Memory B cell (primary cell): ENCODE measurements at places on chromosomes 7 and 10.

GRCh38 chr10:85946713-85947326, 419.8 kb downstream of the GRID1 start:
- DNase-seq: peak; percentile 13

- no peak for DNase-seq
Measured at GRCh38 chr7:14583518-14583917, 319.0 kb downstream of the DGKB start.

DNA sequence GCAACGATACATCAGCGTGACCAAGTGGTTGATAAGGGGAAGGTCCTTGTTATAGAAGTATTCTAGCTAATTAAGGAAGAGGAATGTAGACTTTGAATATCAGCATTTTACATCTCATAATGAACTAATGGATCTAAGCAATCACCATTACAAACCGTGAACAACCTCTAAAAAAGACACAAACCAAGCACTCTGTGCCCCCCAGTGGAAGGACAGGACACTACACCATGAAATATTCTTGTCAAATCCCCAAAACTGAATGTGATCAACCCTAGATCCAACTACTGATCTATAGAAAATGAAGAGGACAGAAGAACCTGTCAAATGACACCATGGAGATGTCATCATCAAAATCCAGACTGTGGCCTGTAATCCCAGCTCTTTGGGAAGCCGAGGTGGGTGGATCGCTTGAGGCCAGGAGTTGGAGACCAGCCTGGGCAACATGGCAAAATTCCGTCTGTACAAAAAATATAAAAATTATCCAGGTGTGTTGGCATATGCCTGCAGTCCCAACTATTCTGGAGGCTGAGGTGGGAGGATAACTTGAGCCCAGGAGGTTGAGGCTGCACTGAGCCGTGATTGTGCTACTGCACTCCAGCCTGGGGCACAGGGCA, 111.3 kb upstream of the CARD11 start:
- DNase-seq: peak; percentile 56

DNA sequence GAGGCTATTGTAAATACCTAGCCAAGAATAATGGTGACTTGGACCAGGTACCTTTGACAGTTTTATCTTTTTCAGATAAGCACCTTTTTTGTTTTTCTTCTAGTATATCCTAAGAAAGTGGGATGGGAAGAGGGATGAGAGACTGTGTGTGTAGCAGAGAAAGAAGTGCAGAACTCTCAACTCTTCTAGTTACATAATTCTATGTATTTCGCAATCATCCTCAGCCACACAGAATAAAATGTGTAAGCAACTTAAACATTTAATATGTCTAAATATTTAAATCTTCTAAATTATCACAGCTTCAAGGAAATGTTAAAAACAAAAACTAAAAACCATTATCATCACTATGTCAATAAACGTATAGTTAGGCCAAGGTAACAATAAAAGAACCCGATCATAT, 42.6 kb upstream of the GSAP start:
- DNase-seq: no peak

DNA sequence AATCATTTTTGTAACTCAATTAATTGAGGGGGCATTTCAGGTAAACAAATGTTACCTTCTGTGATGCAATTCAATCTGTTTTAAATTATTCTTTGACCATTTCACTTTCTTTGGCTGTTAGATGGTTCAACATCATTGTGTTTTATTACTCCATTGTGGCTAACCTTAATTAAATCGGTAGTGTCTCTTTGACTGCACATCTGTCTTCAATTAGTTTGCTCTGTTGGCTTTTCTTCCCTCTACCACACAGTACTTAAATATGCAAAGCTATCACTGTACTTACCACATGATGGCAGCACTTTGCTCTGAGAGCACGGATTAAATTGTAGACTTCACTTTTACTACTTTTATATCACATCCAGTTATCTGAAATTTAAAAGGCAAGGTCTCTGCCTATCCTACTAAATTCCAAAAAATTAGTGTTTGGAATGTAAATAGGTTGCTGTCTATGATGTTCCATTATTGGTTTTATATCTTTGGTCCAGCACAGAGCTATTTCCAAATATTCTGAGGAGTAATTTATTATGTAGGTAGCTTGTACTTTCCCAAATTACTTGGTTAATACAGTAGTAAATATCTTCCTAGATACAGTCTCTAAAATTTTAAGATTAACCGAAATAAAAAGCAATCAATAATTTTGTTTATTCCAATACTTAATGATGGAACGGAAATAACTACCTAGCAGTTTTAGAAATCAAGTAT, 352.0 kb downstream of the PCLO start:
- DNase-seq: no peak

DNA sequence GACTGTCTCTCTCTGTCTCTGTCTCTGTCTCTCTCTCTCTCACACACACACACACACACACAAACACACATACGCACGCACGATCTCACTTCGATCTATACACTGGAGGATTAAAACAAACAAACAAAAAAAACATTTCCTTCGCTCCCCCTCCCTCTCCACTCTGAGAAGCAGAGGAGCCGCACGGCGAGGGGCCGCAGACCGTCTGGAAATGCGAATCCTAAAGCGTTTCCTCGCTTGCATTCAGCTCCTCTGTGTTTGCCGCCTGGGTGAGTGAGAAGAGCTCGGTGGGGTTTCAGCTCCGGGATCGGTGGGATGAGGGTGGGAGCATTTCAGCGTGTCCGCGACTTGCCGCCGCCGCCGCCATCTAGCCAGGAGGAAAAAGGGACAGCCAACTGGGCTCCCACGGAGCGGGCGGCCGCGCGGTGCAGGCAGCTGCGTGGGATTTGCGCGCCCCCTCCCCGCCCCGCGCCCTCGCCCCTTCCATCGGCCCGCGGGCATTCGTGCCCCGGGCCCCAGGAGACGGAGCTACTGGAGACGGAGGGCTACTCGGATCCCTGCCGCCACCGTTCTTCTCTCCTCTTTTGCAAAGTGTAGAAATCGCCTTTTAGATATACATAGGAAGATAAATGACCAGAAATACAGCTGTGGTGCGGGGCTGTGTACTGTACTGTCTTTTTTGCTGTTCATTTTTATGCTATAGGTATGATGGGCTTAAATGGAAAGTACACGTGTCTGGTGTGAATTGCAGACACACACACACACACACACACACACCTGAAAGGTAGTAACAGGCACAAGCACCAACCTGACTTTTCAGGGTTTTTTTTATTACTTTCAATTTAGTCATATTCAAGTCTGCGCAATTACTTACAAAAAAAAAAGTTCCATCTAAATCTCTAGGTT, 581 bp downstream of the PTPRZ1 start:
- DNase-seq: no peak

- no peak for DNase-seq
Measured at GRCh38 chr7:83588602-83589240, 60.2 kb downstream of the SEMA3E start.

GRCh38 chr7:128793181-128793547, 1.4 kb downstream of the CCDC136 start:
- DNase-seq: no peak

- DNase-seq: no peak
Measured at GRCh38 chr10:102501201-102502028, 1.1 kb downstream of the ACTR1A start.
